ENCODE measurements at places on chromosomes 11 and 22.
A peak's percentile ranks its signal among the peaks of the same experiment; 100 is the strongest.

GRCh38 chr11:65436412-65437032, 13.9 kb downstream of the NEAT1 start:
- no peak for DNase-seq

DNA sequence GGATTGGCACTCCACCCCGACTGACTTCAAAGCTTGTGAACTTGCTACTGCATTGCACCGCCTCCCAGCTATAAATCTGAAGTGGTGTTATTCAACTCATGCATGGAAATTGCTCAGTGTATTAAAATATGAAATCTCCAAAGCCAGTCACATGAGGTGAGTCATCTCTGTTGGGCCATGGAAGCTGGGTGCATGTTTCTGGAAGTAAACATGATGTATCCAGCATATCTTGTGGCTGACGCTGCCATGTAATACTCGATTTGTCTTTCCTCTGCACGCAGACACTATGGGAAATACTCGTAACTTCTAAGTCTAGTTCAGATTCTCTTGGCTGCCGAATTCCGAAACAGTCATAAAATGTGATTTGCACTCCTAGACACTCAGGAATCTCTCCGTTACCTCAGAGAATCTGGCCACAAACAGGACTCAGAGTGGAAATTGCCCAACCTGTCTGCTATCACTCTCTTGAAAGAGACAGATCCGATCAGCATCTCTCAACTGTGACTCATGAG, 154.9 kb upstream of the MPPED2 start:
- DNase-seq = no peak

DNA sequence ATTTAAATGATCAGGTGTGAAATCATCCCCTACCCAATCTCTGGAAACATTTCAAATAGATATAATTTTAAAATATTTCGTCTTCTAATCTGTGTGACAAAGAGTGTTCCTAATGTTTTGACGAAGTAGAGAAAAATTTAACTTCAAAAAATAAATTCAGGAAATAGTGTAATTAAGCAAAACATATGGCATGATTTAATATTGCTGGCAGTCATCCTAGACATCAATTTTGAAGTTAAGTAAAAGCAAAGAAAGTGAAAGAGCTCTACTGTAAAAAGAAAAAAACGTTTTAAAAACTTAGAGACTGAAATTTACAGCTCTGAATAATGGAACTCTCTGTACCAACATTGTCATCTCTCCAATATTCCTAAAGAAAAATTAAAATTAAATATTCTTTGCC, 1062.3 kb downstream of the LRRC4C start:
- DNase-seq = no peak

DNA sequence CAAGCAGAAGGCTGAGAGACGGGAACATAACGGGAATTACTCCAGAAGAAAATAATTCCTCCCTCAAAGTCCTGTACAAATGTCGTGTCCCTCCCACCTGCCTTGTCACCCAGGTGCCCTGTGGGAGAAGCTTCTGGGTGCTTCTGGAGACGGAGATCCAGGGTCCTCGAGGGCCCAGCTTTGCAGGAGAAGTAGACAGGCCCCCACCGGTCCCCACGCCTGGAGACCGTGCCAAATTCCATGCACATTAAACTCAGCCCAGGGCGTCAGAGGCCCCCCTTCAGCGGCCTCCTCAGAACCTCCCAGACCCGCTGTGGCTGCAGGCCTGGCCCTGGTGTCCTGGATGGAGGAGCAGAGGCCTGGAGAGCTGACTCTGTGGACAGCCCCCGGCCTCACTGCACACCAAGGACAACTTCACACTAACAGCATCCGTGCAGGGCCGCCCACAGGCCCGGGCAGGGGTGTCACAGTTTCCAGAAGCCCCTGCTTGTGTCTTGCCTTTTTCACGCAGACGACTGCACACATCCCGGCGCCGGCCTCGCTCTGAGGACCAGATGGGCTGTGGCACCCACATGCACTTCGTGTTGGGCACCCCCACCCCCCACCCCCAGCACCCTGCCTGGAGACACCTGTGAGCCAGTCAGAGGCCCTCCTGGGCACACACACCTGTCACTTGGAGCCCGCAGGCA, 734.3 kb downstream of the BRD1 start:
- DNase-seq = no peak

GRCh38 chr11:94933223-94934130, 39.9 kb downstream of the CWC15 start:
- no peak for DNase-seq

- no peak for DNase-seq
Measured at GRCh38 chr11:70535191-70535971, 137.1 kb downstream of the CTTN start.

DNA sequence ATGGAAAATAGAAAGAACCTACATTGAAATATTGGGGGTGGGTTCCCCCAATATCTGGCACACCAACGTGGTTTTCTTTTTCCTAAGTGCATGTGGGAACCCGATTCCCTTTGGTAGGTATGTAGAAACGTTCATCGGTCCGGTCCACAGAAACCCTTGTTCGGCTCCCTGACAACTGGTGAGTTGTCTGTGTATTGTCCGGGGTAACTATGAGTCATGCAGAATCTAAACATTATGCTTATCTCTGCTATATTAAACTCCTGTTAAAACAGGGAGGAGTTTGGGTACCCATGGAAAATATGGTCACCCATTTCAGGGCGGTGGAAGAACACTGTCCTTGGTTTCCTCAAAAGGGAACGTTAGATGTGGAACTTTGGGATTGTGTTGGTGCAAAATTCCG, 25.1 kb upstream of the ALDH3B2 start:
- no peak for DNase-seq

DNA sequence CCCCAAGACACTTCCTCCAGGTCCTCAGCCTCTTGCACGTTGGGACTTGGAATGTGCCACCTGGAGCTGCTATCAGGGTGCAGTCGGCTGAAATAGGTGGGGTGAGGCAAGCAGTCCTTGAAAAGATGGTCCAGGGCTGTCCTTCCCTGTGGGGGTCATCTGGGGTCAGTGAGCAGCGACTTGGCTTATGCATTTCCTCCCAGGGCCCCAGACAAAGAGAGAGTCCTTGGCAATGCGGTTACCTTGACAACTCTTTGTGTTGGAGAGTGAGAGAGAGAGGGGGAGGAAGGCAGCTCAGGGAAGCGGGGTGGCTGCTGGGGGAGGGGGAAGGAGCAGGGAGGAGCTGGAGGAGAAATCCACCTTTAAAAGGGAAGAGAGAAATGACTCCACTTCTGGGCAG, 93.8 kb downstream of the MIAT start:
- no peak for DNase-seq

- DNase-seq = no peak
Measured at GRCh38 chr11:109363682-109364081, 58.3 kb upstream of the C11orf87 start.

GRCh38 chr11:16026849-16027248, 329.5 kb downstream of the SOX6 start:
- DNase-seq = no peak

DNA sequence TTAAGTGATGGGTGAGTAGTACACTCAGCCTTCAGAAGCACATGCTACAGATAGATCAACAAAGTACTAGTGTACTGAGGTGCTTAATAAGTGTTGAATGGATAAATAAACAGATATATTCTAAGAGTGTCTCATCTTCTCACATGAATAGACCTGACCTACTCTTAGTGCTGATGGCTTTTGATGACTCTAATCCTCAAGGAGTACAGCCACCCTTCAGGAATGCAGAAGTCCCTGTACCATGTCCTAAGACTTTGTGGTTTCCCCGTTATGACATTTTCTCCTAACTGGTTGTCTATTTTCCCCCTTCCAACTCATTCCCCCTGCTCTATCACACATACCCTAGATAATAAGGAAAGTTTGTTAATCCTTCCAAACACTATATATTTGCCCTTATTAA, 61.6 kb downstream of the C11orf65 start:
- DNase-seq = peak; percentile 72

- peak; percentile 22 for DNase-seq
Measured at GRCh38 chr11:113730887-113731726, 25.0 kb upstream of the TMPRSS5 start.

DNA sequence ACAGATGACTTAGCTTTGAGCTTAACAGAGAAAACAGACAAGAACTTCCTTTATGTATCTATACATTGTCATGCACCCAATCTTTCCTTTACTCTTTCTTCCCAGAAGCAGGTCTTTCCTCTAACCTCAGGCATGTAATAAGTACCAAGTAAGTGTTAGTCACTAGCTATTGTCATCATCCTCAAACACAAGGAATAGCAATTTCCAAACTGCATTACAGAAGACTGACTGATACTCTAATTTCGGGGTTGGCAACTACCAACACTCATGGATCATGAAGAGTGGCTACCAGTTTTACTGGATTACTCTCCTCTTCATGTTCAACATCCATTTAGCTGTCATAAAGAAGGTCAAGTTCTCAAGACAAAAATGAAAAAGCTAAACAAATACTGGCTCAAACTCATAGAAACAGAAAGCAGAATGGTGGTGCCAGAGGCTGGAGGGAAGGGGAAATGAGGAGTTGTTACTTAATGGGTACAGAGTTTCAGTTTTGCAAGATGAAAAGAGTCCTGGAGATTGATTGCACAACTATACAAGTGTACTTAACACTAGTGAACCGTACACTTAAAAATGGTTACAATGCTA, 111.6 kb downstream of the SIK3 start:
- DNase-seq = peak; percentile 22

DNA sequence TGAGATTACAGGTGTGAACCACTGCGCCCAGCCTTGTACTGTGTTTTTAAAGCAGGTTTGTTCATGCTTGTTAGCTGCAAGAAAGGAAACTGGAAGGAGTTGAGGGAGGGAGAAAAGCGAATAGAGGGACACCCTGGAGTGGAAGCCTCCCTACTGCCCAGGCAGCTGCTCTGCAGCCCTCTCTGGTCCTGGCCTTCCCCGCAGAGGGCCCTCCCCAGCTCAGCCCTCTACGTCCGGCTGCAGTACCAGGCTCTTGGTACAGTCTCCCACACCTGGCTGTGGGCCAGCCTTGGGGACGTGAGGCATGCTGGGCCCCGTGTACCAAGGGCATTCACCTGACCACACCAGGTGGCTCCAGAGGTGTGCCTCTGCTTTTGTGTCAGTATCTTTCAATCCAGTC, 70.8 kb downstream of the MED15 start:
- no peak for DNase-seq

GRCh38 chr11:113138731-113139130, 175.7 kb upstream of the TTC12 start:
- DNase-seq = no peak

DNA sequence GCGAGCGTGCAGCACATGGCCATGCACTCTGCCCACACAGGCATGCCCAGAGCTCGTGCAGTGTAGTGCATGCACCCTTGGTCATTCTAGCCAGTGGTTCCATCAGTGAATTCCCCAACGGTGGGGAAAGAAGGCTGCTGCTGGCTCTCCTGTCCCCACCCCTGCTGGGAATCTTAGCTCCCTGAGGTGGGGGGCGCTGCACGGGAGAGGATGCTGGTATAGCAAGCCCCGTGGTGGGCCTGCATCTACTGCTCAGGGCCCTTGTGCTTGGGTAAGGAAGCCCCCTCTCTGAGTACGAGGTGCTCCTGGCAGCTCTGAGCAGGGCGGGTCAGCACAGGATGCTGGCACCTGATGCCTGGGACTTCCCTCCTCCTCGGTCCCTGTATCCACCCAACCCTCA, 18.5 kb upstream of the BAIAP2L2 start:
- DNase-seq = no peak

- no peak for DNase-seq
Measured at GRCh38 chr11:37724315-37724714, 1126.3 kb upstream of the RAG2 start.

DNA sequence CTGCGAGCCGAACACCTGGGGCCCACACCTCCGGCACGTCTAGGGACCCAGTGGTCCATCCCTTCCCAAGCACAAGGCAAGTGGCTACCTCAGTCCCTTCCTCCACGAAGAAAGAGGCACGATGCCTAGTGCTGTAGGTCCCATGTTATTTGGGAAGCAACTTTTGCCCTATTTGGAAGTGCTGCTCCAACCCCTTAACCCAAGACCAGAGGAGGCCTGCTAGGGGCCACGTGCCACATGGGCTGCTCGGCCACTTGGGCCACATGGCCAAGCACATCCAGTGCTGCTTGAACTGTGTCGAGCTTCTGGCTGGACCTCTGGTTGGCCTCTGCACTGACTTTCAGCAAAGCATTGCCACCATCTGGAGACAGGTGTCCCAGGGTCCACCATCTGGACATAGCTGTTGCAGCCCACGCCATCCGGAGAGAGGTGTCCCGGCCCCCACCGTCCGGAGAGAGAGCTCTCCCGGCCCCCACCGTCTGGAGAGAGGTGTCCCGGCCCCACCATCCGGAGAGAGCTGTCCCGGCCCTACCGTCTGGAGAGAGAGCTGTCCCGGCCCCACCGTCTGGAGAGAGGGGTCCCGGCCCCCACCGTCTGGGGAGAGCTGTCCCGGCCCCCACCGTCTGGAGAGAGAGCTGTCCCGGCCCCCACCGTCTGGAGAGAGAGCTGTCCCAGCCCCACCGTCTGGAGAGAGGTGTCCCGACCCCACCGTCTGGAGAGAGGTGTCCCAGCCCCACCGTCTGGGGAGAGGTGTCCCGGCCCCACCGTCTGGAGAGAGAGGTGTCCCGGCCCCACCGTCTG, 6.5 kb upstream of the B4GALNT4 start:
- DNase-seq = no peak

- DNase-seq = no peak
Measured at GRCh38 chr11:118842369-118842768, 41.3 kb upstream of the CXCR5 start.

DNA sequence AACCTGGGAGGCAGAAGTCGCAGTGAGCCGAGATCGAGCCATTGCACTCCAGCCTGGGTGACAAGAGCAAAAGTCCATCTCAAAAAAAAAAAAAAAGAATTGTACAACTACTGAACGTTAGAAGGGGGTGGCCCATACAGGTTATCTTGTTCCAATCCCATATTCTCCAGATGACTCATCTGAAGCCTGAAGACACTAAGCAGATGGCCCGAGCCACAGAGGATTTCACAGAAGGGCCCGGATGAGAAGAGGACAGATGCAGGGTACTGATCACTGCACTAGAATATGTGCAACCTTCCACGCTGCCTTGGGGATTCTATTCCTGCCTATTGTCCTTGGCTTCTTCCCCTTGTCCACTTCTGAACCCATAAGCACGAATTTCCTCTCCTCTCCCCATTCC, 70.9 kb upstream of the UBASH3B start:
- DNase-seq = no peak

DNA sequence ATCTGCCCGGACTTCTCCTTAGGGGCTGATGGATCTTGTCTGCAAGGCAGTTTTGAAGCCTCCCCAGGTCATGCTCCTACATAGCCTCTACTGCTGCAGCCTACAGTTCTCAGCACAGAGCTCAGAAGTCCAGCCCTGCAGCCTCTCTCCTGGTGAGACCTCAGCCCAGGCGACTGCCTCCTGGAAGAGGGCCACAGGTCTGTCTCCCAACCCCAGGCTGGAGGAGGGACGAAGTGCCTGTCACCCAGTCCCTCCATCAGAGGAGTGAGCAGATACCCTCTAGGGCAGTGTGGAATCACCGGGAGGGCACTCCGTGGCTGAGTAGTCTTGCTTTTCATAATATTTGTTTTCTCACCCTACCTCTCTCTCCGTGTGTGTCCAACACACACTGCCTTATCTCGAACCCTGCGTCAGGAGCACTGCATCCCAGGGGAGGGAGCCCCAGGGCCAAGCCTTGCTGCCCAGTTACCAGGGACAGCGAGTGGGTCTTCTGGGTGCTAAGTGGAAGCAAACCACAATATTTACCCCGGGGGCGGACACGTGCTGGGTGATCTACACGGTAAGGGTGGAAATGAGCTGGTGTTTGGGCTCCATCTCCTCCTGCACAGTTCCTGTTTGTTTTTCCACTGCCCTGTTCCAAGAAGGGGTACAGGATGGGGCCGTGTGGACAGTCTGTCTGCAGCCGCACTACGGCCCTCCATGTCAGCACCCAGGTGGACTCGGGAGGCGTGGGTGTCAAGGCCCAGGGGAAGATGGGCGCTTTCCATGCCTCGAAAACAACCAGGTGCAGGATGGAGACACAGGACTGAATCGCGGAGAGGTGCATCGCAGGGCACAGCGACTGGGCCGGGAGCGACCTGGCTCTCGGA, 133.7 kb upstream of the HSD17B12 start:
- DNase-seq = no peak

All from epithelial cell of proximal tubule (primary cell).